ENCODE measurements at places on chromosomes 12 and 14. TPM values are rescaled to one million over a fixed set of nuclear protein-coding genes. Genes with fewer than 3 reads are reported as not detected.
A peak's percentile ranks its signal among the peaks of the same experiment; 100 is the strongest.

- DNase-seq: no peak
Observed at GRCh38 chr14:83709116-83709515, 1820.8 kb upstream of the FLRT2 start.

- peak; percentile 95 for DNase-seq
Observed at GRCh38 chr14:58244556-58245387, at the start of gene PSMA3. Gene PSMA3 (plus strand): TSS chr14:58244843. CDS start chr14:58244921, 78 bp downstream.

GRCh38 chr14:86334355-86334754 is 804.4 kb downstream of the FLRT2 start:
- no peak for DNase-seq

BDKRB2 gene
- total RNA-seq: not detected

DNA sequence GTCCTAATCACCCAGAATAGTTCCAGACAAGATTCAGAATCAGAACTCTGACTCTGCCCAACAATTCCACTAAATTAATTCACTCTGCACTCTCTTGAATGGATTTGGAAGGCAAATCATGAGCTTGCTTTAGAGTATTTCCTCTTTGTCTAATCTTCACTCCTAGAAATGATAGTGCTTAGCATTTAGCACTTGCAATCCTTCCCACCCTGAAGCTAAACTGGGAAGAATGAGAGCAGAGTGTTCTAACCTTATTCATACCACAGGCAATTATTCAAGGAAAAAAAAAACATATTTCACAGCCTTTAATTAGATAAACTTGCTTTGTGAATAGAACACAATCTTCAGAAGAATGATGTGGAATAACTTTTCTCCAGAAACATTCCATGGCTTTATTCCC is 264.6 kb downstream of the PAWR start:
- DNase-seq: no peak

- no peak for DNase-seq
Observed at GRCh38 chr12:99418379-99418778, 229.2 kb upstream of the GARIN6 start.

- DNase-seq: no peak
Observed at GRCh38 chr14:81120501-81120900, 100.3 kb downstream of the GTF2A1 start.

DNA sequence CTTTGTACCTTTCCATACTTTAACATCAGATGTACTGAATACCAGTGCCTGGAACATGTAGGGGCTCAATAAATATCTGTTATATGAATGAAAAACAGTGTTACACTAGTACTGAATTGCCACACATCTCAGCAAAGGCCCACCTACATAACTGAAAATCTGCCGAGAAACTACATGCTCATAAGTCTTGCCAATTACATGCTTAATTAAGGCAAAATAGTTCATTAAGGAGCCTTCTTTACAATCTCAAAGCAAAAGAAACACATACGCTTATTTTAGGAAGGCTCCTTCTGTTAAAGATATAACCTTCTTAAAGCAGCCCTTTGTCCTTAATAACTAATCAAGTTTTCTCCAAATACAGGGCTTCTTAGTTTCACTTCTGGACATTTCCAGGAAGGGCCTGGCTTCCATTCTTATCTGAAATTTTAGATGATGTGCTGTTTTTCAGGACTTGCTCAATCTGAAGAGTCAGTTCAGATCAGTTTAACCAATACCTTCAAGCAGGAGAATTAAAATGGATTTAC is 11.5 kb downstream of the LIMA1 start:
- no peak for DNase-seq

DNA sequence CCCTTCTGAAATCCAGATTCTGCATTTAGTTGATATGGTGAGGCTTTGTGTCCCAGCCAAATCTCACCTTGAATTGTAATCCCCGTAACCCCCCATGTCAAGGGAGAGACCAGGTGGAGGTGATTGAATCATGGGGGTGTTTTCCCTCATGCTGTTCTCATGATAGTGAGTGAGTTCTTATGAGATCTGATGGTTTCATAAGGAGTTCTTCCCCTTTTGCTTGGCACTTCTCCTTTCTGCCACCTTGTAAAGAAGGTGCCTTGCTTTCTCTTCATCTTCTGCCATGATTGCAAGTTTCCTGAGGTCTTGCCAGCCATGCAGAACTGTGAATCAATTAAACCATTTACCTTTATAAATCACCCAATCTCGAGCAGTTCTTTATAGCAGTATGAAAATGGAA is 23.1 kb upstream of the C12orf42 start:
- DNase-seq: no peak

LTB4R2 gene
- 19.4 TPM for total RNA-seq

DNA sequence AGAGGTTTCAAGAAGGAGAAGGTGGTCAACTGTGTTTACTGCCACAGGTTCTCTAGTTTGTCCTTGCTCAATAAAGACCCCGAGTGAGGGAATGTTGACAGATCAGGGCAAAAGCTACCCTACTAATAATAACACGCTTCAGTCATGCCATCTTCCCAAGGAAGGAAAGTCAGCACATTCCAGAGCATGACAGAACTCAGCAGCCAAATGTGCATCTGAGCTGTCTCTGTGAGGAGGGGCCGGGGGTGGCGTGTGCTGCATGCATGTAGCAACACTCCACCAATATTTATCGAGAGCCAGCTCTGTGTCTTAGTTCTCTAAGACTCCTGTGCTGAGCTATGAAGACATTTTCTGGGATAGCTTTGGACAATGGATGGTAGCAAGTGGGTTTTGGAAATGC is 260.4 kb downstream of the DPF3 start:
- DNase-seq: no peak

- DNase-seq: no peak
Observed at GRCh38 chr14:50714450-50715073, 46.5 kb upstream of the SAV1 start.

DNA sequence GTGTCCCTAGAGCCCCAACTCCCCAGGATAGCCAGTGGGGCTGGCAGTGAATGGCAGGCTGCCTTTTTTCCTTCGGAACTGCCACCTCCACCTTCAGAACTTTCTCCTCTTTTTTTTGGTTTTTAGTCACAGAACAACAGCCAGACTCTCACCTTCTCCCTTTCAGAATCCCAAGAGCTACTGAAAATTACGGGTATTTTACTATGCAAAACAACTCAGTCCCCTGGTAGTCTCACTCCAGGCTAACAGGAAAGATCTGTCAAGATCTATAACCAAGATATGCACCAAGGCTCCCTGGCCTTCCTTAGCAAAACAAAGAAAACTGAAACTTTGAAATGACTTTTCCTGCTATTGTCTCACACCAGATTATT is 12.5 kb downstream of the PLEKHG6 start:
- no peak for DNase-seq

- no peak for DNase-seq
Observed at GRCh38 chr14:32587461-32587860, 258.4 kb downstream of the AKAP6 start.

GRCh38 chr14:34733245-34733644 is 18.9 kb upstream of the CFL2 start:
- no peak for DNase-seq

TAS2R9 gene
- 0.28 TPM for total RNA-seq

GRCh38 chr12:27367078-27367477 is 34.4 kb downstream of the BMAL2 start:
- DNase-seq: no peak

PPFIBP1 gene
- 18.2 TPM for total RNA-seq

- DNase-seq: no peak
Observed at GRCh38 chr12:64009321-64010068, 165.0 kb downstream of the SRGAP1 start.

DNA sequence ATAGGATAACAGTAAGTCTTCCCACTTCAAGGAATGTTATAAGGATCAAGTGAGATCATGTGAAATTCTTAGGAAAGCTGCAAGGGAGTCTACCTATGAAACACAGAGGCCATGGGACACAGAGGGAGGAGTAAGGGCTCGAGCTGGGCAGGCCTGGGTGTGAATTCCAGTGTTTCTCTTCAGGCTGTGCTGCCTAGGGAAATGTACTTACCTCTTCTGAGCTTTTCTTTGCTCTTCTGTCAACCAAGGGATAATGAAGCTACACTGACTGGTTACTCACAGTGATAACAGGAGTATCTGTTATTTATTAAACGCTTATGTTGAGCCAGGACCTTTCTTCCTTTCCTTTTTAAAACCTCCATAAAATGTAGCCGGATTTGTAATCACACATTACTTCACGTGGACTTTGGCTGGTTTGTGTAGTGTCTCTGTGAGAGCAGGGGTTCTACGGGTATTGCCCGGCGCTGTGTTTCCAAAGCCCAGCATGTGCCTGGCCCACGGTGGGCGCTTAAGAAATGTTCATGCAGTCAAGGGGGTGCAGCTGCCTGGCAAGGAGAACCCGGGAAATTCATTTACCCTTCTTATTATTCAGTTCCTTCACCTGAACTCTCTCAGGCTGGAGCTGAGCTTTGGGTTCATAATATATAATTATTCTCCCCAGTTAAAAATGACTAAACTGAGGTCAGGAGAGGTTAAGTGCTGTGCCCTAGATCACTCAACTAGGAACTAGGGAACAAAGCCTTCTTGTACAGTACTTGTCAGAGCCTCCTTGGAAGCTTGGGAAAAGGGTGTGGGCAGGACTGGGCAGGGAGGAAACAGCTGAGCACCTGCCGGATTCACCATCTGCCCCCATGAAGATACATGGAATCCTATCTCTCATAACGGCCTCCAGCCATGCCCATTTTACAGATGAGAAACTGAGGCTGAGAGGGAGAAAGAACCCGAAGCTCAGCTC is 214.2 kb downstream of the CACNA1C start:
- no peak for DNase-seq

GPR84 gene
- total RNA-seq: 0.39 TPM

TSPAN19 gene
- total RNA-seq: not detected

ZC2HC1C gene
- 1.5 TPM for total RNA-seq

DNA sequence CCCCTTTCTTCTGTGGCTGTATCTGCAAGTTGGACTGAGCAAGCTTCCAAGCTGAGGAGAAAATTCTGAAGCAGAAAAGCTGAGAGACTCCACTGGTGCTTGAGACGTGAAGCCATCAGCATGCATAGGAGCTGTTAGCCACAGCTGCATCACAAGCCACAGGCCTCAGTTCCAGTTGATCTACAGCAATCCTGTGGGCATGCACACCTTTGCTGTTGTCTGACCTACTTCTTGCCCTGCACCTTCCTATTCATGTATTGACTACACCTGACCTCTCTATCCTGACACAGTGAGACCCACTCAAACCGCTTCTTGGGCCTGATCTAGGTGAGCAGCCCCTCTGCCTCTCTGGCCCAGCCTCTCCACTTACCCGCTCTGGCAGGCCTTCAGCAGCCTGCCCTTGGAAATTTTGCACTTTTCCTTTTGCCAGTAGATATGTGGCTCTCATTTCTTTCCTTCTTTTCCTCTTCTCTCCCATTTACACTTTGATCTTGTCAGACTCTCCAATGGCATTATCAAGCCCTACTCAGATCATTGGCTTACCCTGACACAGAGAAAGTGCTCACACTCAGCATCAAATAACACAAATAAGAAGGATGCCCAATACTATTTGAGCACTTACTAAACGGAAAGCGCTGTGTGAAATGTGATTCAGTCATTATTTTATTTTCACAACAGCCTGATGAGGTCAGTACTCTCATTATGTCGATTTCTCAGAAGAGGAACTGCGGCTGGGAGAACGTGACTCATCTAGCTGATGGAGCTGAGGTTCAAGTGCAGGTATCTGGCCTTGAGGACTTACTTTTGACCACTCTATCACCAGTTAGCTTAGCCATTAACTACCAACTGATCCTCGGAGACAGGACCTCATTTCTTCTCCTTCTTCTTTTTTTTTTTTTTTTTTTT is 21.9 kb upstream of the PTGR2 start:
- no peak for DNase-seq

DNA sequence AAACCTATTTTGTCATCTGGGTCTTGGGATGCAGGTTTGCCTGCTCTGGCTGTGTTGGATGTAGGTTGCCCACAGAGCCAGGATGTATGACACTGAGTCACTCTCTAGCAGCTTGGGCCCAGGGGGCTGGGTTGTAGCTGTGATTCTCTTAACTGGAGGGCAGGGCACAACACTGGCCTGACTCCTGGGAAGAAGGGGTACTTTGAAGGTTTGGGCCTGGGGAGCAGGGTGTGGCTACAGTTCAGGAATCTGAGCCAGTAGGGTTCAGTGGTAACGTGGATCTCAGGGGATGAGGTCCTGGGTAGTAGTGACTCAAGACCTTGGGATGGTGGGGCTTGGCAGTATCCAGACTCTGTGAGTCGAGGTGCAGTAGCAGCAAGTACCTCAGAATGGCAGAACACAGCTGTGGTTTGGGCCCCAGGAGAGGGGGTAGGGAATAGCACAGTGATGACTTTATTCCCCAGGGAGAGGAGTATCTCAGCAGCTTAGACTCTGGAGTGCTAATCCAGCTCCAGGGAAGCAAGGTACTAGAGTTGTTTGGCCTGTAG is 25.7 kb downstream of the TBC1D15 start:
- no peak for DNase-seq

- no peak for DNase-seq
Observed at GRCh38 chr14:102049258-102050025, 37.4 kb downstream of the HSP90AA1 start.

DNA sequence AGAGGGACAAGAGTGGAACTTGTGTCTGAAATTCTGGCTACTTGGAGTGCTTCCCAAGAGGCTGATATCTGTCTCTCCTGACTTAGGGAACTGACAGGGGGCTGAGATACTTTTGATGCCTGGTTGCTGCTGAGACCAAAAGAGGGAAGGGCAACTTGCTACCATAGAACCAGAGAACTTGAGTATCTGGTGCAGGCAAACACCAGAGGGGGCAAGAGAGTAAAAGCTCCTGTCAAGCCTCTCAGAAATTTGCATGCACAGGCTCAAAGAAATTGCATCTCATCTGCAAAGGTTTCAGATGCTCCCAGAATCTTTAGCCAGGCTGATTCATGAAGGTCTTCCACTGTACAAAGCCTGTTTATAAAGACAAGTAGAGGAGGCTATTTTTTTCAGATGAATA is 391.3 kb upstream of the FOXG1 start:
- no peak for DNase-seq

DNA sequence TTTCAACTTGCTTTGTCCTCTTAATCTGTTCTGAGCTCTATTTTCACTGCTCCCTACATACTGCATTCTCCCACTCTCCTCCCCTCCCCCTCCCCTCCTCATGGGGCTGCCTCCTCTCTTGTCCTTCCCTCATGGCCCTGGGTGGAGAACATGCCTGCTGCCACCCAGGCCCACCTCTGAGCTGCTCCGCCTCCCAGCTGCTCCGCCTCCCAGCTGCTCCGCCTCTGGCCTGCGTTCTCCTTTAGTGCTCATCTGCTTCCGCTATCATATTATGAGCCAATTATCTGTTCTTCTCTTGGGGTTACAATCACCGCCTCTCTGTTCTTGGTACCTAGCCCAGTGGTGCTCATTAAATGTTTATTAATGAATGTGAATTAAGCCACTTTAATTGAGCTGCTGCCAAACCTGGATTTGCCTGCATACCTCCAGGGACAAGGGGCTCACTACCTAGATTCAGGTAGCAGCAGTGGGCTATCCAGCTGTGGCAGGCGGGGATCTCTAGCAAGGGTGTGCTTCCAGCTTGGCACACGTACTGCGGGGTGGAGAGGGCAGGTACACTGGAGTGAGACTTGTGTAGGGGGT is 32.0 kb upstream of the FAM181A start:
- no peak for DNase-seq

- DNase-seq: no peak
Observed at GRCh38 chr12:8692573-8692972, 5.2 kb upstream of the RIMKLB start.

Data from activated naive CD8-positive, alpha-beta T cell treated with anti-CD3 and anti-CD28 coated beads, Interleukin-2, amount 10 ng/mL, durations not matched to agents 7 days and 5 days (primary cell).